Frontal cortex (tissue), 4 donors: ENCODE measurements at places on chromosomes 1 and 21. TPM values are rescaled to one million over a fixed set of nuclear protein-coding genes. Genes with fewer than 3 reads are reported as not detected.

Gene ZNF593OS
- total RNA-seq = not detected

Gene DNASE2B
- not detected for total RNA-seq

Gene TMEM52
- 1.6 TPM for total RNA-seq

Gene NBPF4
- not detected for total RNA-seq

Gene SMG5
- 27.3 TPM for total RNA-seq

Gene PLXNA2
- total RNA-seq = 37.9 TPM

Gene KRTAP11-1
- total RNA-seq = not detected

Gene VHLL
- total RNA-seq = 0.82 TPM

Gene SGIP1
- 45.2 TPM for total RNA-seq

Gene DSTYK
- 18.3 TPM for total RNA-seq

Gene EFNA4
- total RNA-seq = 0.82 TPM

Gene NES
- 43.2 TPM for total RNA-seq

Gene TMEM54
- total RNA-seq = 2.0 TPM

Gene OR2G3
- not detected for total RNA-seq

Gene IRF6
- 0.41 TPM for total RNA-seq

Gene C8B
- not detected for total RNA-seq

Gene YY1AP1
- total RNA-seq = 527 TPM

Gene NTMT2
- total RNA-seq = 0.41 TPM

Gene GJA4
- 3.3 TPM for total RNA-seq

Gene KCNJ6
- total RNA-seq = 7.7 TPM

Gene GSTM5
- total RNA-seq = 3.7 TPM

Gene CFHR4
- 0.41 TPM for total RNA-seq

Gene CZIB
- 42.4 TPM for total RNA-seq

Gene PM20D1
- under 0.01 TPM for total RNA-seq

Gene TNFAIP8L2
- total RNA-seq = 0.82 TPM

Gene DPT
- under 0.01 TPM for total RNA-seq
